Activated CD4-positive, alpha-beta T cell treated with anti-CD3 and anti-CD28 coated beads for 4 hours (primary cell): ENCODE measurements at places on chromosomes 4 and X.
A peak's percentile ranks its signal among the peaks of the same experiment; 100 is the strongest.

DNA sequence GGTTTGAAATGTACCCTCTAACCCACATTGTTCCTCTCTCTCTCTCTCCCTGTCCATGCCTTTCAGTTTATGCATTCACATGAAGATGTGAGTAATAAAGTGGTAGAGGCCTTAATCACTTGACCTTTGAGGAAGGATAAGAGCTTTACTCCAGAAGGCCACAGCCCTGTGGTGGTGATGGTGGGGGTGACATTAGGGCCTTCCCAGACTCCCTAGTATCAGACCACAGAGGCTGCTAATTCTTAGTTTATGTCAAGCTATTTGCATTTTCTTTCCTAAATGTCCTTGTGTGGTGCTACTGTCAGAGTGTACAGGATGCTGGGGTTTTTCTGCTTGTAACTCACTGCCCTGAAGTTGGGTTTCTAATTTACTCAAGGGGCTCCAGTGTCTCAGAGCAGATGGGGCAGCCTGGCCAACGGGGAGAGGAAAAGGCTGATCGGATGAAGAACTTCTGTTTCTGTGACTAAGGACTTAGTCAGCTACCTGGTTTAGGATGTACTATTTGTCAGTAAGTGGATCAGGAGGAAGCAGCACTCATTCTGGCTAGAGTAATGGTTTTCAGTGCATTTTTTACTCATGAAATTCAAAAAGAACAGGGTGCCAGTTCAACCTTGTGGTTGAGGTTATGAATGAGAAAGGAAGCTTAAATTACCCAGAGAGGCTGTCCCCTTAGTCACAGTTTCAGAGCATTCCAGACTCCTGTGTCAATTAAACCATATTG lies 509.6 kb upstream of the DIPK2B start:
- peak; percentile 26 for DNase-seq

DNA sequence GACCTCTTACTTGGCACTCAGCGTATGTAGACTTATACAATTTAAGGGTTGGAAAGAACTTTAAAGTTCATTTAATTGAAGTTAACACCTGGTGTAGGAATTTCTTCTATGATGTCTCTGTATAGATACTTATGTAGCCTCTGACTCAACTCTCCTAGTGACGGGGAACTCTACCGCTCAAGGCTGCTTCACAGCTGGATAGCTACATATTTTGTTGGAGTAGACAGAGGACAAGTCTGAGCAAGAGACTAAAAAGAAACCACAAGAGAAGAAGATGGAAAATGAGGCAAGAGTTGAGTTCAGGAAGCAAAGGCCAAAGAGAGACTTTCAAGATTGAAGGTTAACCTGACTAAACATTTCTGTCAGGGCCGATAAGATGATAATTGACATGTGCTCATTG lies 52.6 kb downstream of the GPR50 start:
- no peak for DNase-seq

DNA sequence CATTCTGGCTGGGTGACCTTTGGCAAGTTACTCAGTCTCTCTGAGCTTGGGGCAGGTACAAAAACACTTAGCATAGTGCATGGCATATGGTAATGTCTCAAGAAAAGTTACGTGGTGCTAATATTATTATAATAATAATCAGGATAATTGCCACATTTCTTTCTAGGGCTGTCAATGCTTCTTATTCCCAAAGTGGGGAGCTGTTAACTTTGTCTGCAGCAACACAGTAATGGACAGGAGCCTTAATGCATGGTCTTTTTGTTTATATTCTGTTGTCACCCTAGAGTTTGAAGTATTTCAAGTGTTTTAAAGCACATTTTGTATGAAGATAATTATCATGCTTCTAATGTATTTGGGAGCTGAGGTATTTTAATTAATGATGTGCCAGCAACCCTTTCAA lies 121.8 kb downstream of the FHIP1A start:
- no peak for DNase-seq

- DNase-seq = no peak
Measured at GRCh38 chr4:2046031-2046961, 12.8 kb upstream of the NAT8L start.

GRCh38 chrX:14073556-14073955 lies 43.9 kb upstream of the GEMIN8 start:
- no peak for DNase-seq

GRCh38 chr4:151415978-151416377 lies 7.0 kb downstream of the FHIP1A start:
- no peak for DNase-seq

GRCh38 chr4:7059662-7060061 lies 8.2 kb downstream of the GRPEL1 start:
- DNase-seq = no peak

DNA sequence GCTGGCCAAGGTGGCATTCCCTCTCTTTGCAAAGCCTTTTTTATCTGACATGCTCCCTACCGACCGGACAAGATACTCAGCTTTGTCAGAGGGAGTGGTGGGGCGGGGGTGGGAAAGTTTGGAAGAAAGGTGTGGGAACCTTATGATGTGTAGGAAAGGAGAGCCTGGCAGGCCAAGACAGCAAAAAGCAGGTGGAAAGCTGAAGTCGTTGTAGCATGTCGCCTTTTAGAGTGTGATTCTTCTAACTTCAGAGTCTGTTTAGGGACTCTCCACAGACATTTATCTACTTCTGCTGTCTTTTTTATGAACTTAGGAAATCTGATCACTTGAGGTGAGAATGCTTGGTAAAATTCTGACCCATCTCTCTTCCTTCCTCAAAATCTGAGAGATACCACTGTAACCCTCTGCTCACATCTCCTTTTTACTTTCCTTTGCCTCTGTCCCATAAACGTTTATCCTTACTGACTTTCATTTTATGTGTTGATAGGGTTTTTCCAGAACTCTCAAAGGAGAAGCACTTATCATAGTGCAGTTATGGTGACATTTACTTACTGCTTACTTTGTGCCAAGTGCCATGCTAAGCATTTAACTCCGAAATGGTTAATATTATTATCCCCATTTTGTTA lies 8.2 kb upstream of the RUFY3 start:
- DNase-seq = no peak
